Activated CD4-positive, alpha-beta T cell treated with anti-CD3 and anti-CD28 coated beads, Interleukin-2, amount 50 U/mL, for 24 hours (primary cell): ENCODE measurements at places on chromosomes 7 and 10.

GRCh38 chr10:4806534-4806933 is 19.5 kb upstream of the AKR1E2 start:
- DNase-seq = no peak

DNA sequence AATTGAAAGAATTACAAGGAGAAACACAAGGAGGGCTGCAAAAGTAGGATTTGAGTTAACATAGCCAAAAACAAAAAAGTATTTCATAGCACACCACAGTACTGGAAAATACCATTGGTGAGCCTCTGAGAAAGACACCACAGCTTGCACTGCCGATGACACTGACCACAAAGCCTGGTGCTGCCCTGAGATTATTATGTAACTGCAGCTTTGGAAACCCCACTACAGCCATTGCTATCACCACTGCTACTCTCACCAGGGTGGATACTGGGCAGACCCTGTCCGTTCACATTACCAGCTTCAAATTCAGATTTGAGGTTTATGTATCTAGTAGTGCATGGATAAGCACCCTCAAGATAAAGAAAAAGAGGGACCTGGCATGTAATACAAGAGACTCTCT is 1246.7 kb upstream of the SORCS1 start:
- DNase-seq = no peak

DNA sequence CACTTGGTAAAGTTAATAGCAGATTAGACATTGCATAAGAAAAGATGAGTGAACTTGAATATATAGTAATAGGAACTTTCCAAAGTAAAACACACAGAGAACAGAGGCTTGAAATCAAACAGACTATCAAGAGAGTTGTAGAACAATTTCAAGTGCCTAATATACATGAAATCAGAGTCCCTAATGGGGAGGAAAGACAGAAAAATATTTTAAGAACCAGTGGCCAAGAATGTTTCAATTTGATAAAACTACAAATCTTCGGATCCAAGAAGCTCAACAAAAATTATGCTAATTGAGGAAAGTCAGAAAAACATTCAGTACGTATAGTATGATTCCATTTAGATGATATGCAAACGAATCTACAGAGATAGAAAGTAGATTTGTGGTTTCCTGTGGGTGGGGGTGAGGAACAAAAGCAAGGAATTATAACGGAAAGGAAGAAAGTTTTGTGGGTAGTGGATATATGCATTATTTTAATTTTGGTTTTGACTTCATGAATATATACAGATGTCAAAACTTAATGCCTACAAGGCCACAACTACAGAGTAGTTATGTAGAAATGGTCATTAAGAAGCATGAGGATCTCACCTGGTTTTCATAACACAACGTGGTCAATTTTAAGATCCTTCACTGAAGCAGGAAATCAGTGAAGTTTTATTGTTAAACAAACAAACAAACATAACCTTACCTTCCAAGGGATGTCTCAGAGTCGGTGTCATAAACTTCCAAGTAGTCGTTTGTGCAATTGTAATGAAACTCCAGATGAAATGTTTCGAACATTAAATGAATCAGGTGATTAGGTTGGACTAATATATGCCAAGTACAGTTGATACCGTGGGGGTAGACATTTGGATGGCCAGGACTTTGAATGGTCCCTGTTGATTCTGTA is 62.0 kb downstream of the CUBN start:
- DNase-seq = no peak

DNA sequence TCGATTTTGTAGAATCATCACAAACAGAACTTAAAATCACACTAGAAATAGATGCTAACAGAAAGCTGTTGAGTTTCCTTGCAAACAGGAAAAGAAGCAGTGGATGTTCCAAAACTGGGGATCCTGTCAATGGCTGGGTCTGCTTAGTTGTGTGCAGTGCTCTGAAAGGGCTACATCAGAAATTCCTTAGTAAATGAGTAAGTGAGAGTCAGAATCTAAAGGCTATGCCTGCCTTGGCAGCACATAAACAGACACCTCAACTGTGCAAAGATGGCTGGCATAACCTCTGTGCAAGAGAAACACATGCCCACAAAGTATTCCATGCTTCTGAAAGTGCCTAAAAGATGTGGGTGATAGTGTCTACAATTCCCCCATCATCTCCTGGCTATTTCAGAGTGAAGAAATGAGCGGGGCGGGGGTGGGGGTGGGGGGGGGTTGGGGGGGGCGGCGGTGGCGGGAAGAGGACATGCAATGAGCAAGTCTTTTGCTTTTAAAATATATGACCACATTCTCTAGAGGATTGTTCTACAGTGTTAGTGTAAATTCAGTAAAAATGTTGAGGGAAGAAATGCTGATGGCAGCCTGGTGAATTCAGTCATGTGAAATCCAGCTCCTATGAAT is 138.1 kb upstream of the LAMB4 start:
- DNase-seq = no peak

GRCh38 chr10:6499974-6500373 is 80.1 kb downstream of the PRKCQ start:
- DNase-seq = no peak

DNA sequence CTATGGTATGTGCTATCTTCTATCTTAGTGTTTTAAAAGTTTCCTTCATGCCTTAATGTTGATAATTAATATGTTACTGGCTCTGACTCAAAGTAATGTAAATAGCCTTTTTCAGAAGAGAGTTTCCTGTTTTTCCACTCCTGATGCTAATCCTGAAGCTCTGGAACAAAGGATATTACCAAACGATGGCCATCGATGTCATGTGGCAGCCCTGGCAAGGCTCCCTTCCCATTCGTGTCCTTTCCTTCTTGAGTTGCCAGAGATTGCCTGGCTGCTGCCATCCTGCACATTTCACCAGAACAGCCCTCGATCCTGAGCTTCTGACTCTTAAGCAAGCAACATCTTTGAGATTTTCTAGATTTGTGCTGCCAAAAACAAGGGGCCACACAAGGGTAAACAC is 46.0 kb downstream of the RNF133 start:
- no peak for DNase-seq

DNA sequence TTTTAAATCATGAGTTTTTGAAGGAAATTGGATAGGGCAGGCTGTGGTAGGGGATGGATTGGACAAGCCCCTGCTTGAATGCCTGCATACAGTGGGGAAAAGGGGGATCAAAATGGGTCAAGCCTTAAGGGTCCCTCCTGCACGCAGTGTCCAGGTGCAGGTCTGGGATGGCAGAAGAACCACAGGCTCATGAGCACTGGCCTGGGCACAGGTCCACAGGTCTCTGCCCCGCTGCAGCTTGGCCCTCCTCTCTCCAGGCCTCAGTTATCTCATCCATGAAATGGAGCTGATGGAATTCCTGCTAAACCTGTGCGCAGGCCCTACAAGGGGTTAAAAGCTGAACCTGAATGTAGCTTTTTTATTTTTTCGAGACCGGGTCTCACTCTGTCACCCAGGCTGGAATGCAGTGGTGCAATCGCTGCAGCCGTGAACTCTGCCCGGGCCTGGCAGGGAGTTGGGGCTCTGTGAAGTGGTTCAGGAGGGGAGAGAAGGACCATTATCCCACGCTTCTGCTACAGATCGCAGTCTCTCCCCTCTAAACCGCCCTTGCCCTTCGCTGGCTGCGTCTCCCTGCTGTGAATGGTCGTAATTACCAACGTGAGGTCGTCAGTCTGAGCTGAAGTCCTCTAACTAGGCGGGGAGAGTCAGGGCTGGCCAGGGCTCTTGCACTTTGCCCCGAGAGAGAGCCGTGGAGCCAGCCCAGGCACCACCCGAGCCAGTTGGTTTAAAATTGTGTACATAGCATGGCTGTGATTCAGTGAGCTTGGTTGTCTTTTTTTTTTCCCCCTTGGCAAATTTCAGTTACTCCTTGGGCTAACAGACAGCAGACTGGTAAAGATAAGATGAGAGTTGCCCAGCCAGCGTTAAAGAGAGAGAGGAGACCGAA is 77.5 kb upstream of the GTF2I start:
- no peak for DNase-seq

DNA sequence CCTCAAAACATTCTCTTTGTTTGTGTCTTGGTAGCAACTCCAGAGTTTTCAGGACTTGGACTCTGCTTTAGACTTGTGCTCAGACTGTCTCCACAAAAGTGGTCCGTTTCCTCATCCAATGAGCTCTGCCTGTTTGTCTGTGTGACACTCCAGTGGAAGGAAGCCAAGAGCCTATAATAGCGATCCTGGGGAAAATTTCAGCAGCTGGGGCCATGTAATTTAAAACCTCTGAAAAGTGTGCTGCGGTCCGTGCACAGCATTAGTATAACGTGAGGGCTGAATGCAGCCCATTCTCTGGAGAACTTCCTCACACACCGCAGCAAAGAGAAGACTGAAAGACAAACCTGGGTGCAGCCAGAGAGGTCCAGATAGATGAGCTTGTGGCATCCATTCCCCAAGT is at the start of gene LRRC17:
TSS of gene LRRC17 (plus strand) at position 259 of the 400 bp plus-strand sequence. CDS start 20,914 bp downstream, outside the sequence.
- no peak for DNase-seq

DNA sequence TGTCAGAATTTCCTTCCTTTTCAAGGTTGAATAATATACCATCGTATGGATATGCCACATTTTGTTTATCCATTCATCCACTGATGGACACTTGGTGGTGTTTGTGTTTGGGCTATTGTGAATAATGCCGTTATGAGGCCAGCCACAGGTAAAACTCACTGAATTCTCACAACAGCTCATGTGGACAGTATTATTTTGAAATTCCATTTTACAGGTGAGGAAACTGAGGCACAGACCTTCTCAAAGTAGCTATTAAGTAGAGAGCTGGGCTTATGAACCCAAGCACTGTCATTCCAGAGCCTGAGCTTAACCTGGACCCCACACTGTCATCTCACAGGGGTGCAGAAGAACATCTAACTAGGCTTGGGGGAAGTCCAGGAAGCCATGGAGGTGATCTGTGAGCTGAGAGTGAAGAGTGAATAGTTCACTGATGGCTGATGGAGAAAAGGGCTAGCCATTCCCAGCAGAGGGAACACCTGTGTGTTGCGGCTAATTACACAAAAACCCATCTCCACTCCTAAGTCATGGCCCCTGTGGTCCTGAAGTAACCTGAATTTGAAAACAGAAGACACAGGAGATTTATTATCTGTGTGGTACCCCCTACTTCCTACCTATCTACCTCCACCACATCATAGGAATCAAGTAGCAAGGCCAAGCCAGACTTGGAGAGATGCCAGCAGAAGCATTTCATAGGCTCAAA is 8.7 kb downstream of the INMT start:
- no peak for DNase-seq

- no peak for DNase-seq
Observed at GRCh38 chr10:16653224-16653623, 131.5 kb upstream of the C1QL3 start.

GRCh38 chr7:134811765-134812164 is 32.3 kb downstream of the CALD1 start:
- no peak for DNase-seq

DNA sequence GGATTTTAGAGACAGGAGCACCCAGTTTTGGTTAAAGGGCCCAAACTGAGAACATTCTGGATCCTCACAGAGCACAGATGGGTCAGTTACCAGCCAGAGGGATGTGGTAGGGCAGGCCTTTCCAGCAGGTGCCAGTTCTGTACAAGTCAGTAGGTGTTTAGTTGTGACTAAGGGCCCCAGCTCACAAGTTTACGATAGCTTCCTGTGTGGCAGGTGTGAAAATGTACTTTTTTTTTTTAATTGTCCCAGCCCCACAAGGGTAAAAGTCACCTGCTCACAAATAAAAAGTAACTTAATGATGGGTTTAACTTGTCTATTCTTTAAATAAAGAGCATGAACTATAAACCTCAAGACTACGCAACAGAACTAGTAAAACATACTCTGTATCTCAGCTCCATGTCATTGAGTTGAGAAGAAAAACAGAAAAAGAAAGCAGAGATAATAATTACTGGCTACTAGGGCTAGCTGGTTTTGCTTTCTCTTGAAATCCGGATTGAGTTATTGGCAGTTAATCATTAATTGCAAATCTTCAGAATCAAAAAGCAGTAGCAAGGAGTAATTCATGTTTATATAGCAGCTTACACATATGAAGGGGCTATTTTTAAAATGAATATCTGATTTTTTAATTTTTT is 15.4 kb downstream of the NFE2L3 start:
- no peak for DNase-seq

DNA sequence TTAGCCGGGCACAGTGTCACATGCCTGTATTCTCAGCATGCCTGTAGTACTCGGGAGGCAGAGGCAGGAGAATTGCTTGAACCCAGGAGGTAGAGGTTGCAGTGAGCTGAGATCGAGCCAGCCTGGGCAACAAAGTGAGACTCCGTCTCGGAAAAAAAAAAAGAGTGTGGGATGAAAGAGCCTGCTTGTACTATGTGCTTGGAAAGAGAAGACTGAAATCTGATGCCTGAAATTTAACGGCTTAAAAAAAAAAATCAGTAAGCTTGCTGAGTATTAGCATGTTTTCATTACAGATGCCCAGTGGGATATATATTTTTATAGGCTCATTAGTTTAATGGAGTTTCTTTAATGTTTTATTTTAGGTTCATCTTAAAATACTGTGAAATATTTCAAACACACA is 4.2 kb downstream of the NT5C2 start:
- DNase-seq = no peak

DNA sequence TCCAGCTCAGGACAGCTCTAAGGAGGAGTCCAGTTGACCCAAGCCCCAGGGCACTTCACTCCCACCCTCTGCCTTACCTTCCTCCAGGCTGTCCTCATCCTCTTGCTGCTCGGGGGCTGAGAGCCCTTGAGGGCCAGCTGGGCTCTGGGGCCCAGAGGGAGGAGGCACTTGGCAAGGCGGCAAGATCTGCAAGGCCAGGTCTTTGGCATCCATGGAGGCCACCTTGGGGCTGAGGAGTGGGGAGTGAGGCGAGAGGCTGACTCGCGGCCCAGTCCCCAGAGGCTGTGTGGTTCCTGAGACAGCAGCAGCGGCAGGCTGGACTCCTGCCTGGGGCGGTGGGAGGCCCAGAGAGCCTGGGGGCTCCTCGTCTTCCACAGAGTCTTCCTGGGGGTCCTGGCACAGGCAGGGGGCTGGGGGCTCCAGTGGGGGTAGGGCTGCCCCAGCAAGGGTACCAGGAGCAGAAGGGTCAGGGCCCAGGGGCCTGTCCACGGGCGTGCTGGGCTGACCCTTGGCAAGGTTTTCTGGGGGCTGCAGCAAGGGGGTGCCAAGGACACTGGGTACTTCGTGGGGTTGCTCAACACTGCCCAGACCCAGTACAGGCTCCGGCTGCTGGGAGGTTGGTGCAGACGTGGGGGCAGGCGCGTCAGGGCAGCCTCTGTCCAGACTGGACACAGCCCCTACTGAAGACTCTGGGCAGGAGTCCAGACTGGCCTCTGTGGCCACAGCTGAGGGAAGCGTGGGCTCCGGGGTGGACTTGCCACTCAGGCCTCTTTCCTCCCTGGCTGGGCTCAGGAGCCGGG is 6.5 kb downstream of the NACAD start:
- no peak for DNase-seq

DNA sequence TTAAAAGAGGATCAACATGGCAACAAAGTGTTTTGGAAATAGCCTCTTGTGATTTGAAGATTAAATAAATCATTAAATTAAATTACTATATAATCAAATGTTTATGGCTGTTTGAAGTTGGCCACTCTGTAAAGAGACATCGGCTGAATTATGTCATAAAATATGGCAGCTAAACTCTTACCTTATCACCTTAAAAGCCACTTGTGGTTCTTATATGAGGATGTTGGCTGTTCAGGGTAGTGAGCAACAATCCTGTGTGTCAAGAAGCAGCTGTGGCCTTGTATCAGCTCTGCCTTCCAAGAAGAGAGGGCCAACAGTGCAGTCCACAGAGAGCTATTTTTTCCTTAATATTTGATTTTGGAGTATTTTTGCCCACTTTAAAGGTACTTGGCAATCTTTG is 113.4 kb upstream of the CDK6 start:
- DNase-seq = no peak
